Activated CD4-positive, alpha-beta T cell treated with anti-CD3 and anti-CD28 coated beads, Interleukin-2, amount 50 U/mL, for 1 hour (primary cell): ENCODE measurements at places on chromosomes 1 and 21.

DNA sequence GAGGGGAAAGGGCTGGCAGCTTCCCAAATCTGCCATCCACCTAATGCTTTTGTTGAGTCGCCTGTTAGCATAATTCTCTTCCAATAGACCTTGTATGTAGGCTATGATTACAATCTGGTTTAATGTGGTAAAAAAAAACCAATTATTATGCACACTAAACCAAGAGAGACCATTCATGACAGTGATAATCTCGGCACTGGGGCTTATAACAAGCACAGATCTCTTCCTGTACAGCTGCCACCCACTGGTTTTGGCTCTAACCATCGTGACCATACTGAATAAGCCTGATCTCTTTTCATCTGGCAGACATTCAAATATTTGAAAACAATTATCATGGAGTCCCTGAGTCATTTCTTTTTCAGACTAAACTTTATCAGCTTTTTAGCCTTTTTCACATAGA is 12.0 kb upstream of the SYT14 start:
- DNase-seq: no peak

DNA sequence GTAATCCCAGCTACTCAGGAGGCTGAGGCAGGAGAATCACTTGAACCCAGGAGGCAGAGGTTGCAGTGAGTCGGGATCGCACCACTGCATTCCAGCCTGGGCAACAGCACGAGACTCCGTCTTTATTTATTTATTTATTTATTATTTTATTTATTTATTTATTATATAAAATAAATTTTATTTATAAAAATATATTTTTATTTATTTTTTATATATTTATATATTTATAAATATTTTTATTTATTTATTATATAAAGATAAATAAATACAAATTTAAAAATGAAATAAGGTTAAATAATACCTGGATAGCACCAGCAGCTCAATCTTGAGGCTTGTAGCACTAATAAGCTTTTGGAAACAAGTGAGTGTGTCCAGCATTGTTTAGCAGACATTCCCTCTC is 40.9 kb upstream of the SIM2 start:
- no peak for DNase-seq

DNA sequence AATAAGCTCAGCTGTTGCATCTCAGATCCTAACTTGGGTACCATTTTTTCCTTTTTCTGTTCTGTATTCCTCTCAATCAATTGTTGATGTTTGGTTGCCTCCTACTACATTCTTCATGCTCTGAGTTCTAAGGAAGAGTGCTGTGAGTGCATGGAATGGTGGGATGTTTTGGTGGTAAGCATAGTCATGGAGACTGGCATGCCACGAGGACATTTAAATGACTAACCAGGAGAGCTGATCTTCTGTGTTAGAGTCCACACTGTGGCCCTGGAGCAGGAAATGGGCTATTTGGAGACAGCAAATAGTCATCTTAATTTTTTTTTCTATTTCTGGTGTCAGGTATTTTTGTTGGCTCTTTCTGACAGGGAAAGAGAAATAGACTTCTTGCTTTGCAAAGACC is 69.5 kb upstream of the HSD17B7 start:
- DNase-seq: no peak

DNA sequence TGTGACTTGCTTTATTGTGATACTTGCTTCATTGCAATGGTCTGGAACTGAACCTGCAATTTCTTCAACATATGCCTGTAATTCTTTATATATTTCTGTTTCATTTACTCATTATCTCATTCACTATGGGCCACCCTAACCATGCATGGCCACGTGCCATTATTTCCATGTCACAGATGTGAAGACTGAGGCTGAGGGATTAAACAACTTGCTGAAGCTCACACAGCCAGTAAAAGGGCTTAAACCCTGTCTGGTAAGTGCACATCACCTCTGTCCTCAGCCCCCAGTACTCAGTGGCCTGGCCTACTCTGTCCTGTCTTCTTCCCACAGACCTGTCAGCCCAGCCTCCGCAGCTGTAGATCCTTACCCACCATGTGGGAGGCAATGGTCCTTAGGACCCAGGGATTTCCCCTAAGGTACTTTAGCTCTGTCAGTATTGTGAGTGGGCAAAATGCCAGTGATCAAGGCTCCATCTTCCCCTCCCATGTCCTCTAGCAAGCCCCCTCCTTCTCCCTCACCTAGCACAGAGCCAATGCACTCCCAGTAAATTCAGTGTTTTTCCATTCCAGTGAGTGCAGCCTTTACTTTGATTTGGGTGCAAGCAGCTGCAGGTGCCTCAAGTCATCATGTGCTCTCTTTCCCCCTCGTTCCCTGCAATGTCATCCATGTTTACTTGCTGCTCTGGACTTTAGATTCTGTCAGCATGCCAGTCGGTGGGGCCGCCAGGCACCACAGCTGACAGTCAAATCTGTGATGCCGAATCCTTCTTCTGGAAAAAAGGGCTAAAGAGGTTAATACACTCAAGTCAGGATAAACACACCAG is 228.2 kb upstream of the PROX1 start:
- DNase-seq: no peak

DNA sequence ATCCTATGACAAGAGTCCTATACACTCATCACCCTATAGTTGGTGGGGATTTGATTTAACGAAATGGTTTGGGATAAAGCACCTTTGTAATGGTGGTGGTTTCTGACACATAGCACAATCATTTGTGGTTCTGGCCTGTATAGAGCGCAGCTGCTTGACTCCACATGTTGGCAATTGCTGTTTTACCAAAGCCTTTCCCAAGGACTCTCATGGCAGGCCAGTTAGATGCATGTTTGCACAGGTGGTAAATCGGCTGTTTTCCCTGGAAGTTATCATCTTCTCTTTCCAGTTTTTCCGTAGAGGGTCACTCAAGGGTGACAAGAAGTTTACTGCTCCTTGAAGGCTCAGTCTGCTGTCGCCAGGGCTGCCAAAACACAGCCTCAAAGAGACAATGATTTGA is 17.1 kb upstream of the XPR1 start:
- DNase-seq: no peak

GRCh38 chr1:31700468-31701090 is 3.2 kb downstream of the COL16A1 start:
- no peak for DNase-seq

- DNase-seq: no peak
Measured at GRCh38 chr1:150185481-150185880, 35.8 kb downstream of the PLEKHO1 start.

GRCh38 chr1:63847308-63847910 is 73.6 kb downstream of the ROR1 start:
- no peak for DNase-seq

DNA sequence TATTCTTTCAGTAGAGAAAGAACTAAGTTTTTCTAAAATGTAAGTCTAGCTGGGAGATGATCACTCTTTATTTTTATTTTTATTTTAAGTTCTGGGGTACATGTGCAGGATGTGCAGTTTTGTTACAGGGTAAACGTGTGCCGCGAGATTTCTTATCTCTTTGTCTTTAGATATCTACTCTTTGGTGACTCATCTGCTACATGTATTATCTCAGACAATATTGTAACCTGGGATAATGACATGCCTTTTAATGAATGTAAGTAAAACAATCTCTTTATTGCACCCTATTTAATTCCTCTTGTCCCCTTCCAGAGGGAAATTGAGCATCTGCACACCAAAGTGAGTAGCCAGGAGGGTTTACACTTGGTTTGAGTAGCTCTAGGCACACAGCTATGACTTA is 9.4 kb downstream of the CR2 start:
- DNase-seq: no peak

DNA sequence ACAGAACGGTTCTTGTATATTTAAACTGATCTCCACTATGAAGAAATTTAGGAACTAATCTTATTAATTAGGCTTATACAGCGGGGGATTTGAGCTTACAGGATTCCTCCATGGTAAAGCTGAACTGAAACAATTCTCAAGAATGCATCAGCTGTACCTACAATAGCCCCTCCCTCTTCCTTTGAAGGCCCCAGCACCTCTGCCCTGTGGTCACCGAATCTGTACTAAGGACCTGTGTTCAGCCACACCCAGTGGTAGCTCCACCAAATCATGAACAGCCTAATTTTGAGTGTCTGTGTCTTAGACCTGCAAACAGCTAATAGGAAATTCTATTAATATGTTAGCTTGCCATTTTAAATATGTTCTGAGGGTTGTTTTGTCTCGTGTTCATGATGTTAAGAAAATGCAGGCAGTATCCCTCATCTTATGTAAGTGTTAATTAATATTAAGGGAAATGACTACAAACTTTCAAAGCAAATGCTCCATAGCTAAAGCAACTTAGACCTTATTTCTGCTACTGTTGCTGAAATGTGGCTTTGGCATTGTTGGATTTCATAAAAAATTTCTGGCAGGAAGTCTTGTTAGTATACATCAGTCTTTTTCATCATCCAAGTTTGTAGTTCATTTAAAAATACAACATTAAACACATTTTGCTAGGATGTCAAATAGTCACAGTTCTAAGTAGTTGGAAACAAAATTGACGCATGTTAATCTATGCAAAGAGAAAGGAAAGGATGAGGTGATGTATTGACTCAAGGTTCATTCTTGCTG is 147.2 kb downstream of the NR5A2 start:
- no peak for DNase-seq

GRCh38 chr21:36990508-36991205 is 15.8 kb upstream of the RIPPLY3 start:
- DNase-seq: no peak

DNA sequence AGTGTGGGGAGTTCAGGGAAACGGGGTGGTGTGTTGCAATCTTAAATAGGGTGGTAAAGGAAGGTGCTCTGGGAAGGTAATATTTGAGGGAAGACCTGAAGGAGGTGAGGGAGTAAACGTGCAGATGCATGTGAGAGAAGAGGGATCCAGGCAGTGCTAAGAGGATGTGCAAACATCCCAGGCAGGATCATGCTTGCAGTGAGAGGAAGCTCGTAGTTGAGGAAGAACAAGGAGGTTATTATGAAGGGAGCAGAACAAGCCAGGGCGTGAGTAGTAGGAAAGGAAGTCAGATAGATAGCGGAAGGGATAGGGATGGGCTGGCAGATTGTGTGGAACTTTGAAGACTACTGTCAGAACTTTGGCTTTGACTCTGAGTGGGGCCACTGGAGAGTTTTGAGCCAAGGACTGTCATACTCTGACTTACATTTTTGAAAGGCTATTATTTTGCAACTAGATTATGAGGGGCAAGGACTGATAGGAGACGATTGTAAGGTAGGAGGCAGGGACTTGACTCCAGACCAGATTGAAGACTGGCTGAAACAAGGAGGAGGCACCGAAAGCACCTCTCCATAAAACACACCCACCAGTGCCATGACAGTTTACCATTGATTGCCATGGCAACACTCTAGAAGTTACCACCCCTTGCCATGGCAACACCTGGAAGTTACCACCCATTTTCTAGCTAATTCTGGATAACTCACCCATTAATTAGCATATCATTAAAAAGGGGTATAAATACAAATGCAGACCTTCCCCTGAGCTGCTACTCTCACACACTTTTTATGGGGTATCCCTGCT is 67.0 kb downstream of the XCL2 start:
- no peak for DNase-seq

- peak; percentile 93 for DNase-seq
Measured at GRCh38 chr1:156090840-156091188, 8.5 kb upstream of the MEX3A start.

DNA sequence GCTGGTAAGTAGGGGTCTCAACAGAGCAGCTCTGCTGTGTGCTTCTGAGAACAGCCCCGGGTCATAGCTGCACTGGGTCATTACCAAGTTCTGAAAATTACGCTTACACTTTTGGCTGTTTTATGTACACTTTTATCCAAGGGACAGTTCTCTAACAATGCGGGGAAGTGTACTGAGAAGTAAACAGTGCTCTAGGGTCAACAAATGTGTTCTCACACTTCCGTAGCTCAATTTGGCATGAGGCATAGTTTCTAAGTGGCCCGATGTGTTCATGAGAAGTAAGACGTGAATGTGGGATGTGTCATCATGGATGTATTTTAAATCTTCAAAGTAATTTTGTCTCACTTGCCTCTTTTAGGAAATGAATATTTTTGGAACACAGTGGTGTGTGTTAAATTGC is 10.9 kb upstream of the VAMP3 start:
- DNase-seq: no peak

GRCh38 chr1:220455559-220455958 is 72.4 kb upstream of the MARK1 start:
- DNase-seq: no peak

DNA sequence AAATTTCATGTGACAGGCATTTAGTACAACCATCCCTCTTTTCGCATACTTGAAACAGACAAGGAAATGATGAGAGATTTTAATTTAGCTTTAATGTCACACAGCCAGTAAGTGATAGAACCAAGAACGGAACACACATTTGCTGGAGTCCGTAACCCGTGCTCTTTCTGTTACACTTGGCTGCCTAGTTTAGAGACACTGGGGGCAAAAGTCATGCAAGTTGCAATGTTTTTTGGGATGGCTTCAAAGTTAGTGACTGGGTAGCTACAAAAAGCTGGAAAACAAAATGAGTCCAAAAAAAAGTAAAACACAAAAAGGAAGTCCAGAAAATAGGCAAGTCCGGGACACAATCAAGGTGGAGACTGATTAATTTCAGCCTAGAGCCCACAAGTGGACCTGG is 5.9 kb downstream of the NID1 start:
- DNase-seq: no peak

DNA sequence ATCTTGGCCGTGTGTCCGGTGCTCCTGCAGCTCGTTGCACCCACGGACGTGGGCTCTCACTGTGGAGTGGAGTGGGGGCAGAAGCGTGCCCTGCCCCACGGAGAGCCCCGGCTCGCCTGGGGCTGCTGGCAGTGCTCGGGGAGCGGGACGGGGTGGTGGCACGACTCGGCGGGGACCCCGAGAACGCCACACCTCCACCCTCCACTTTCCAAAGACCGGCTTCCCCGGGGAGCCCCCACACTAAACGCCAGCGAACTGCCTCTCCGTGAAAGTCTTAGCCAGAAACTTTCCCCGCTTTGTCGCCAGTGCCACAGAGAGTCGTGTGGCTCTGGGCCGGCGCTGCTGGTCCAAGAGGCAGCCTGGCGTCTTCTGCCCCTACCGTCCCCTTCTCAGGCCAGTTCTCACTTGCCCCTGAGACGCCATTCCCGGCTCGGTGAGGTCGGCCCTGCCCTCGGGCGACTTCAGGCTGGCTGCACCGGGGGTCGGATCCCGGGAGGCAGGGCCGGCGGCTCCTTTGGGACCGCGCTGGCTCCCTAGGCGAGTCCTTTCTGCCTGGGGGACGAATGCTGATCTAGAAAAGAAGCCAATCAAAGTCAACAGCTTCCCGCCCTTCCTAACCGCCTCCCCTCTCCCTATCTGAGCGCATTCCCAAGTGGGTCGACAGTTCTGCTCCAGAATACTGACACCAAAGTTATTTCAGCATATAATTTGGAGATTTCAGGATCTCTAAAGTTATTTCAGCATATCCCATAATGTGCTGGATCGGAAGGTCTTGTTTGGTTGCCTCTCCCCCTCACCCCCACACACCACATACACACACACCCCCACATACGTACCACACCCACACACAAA is 2.6 kb upstream of the SAMD13 start:
- DNase-seq: peak; percentile 11

- no peak for DNase-seq
Measured at GRCh38 chr1:64655861-64656260, 89.0 kb upstream of the RAVER2 start.
